Gastroesophageal sphincter (tissue), 4 donors: ENCODE measurements at places on chromosomes 16 and 17. TPM values are rescaled to one million over a fixed set of nuclear protein-coding genes. Genes with fewer than 3 reads are reported as not detected.

Gene SEPTIN1
- total RNA-seq, result 0.59 TPM

Gene TMEM235
- total RNA-seq, result not detected

- ATAC-seq, result no peak
These were observed 15.4 kb upstream of the CCL22 start for GRCh38 chr16:57343221-57343620.

- ATAC-seq, result peak; percentile 44
These were observed 139.0 kb downstream of the STX8 start for GRCh38 chr17:9436630-9437029.

DNA sequence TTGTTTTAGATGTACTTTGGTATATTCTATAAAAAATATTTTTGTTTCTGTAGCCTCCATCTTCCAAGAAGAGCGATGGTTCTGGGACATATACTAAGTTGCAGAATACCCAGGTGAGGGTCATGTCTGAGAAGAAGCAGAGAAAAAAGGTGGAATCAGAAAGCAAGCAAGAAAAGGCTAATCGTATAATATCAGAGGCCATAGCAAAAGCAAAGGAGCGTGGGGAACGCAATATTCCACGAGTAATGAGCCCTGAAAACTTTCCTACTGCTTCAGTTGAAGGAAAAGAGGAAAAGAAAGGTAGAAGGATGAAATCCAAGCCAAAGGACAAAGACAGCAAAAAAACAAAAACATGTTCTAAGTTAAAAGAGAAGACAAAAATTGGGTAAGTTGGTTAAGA is 154.6 kb downstream of the CHD9 start:
- no peak for ATAC-seq

DNA sequence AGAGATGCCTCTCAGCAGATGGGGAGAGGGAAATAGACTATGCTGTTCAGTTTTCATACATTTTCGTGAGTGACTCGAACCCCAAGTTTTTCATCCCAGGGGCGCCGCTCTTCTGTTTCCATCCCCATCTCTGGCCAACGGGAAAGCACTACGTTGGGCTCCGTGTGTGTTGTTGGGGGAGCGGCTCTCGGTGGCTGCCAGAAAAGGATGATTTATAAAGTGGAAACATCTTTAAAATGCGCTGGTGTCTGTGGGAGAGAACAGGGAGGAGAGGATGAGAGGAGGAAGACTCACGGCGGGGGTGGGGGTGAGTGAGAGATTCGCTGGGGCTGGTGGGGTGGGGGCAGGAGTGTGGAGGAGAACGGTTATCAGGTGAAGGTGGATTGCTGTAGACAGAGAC is 5.8 kb downstream of the TBX4 start:
- no peak for ATAC-seq

- no peak for ATAC-seq
These were observed 35.5 kb downstream of the CLUAP1 start for GRCh38 chr16:3536271-3536731.

GRCh38 chr16:10261077-10261476 is 78.8 kb upstream of the GRIN2A start:
- no peak for ATAC-seq

GRCh38 chr16:83475108-83475507 is 332.7 kb upstream of the HSBP1 start:
- ATAC-seq, result no peak
